ENCODE measurements at places on chromosomes 11 and 22.
A peak's percentile ranks its signal among the peaks of the same experiment; 100 is the strongest.

DNA sequence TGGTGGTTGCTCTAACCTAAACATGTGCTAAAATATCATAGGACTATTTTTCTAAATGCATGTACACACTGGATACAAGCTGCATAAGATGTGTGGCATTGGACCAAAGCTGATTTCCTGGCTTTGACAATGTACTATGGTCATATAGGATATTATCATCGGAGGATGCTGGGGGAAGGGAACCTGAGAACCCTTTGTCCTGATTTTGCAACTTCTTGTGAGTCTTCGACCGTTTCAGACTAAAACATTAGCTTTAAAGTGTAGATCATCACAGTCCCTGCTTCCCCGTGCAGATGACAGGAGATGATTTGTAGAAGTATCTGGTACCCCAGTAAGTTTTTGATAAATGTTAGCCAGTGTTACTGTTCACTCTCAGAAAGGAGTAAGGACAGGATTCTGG, 554.7 kb downstream of the MIAT start:
- no peak for DNase-seq

- no peak for DNase-seq
Observed at GRCh38 chr11:90822996-90823395, 600.1 kb upstream of the CHORDC1 start.

GRCh38 chr11:119361056-119361787, 14.7 kb upstream of the MFRP start:
- DNase-seq: peak; percentile 80

DNA sequence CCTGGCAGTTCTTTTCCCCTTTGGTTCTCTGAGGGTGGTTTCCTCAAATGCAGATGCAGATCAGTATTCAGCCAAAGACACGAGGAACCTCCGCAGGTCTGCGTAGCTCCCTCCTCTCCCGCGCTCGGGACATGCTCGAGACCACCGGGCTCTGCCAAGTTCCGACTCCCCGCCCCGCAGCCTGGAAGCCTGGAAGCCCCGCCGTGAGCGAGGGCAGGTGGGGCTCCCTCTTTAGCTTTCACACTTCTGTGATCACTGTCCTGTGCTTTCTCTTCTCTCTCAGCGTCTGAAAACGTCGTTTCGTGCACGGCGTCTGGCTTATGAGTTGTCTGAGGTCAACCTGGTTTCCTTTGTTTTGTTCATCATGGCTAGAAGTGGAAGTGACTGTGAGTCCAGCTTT, 26.6 kb downstream of the ZBED4 start:
- no peak for DNase-seq

GRCh38 chr11:36388951-36389350, 92.9 kb downstream of the PRR5L start:
- no peak for DNase-seq

DNA sequence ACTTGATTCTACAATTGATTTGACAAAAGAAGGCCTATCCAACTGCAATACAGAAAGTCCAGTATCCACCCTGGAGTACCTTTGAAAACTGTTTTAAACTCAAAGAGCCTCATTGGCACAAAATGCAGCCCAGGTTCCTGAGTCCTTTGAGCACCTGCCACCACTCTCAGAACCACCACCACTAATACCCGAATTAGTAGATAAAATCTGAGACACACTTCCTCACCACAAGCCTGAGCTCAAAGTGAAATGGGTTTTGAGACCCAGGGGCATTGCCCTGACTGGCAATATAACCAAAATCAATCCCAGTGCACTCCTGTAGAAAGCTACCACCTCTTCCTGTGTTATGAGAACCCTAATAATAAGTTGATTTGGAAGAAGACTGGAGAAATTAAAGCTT, 215.7 kb downstream of the CSNK2A3 start:
- DNase-seq: no peak

- DNase-seq: no peak
Observed at GRCh38 chr11:83827520-83827919, 541.4 kb upstream of the CCDC90B start.

- no peak for DNase-seq
Observed at GRCh38 chr11:57653163-57653562, 3.5 kb upstream of the YPEL4 start.

- no peak for DNase-seq
Observed at GRCh38 chr11:11374358-11375148, 21.5 kb upstream of the CSNK2A3 start.

- no peak for DNase-seq
Observed at GRCh38 chr11:33829430-33830141, 55.3 kb upstream of the FBXO3 start.

DNA sequence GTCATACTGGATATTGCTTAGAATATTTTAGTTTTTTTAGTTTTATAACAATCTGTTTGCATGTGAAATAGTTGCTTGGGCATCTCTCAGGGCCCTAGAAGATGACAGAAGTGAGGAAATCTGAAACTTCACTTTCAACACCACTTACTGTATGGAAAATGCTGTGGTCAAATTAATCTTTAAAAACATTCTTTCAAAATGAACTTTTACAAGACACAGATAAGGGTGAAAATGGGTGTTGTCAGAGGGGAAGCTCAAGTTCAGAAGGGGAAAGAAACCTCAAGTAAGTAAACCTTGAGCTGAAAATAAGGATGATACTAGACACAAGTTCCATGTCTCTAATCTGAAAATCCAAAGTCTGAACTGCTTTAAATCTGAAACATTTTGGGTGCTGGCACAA, 1840.1 kb upstream of the RAG2 start:
- DNase-seq: no peak

DNA sequence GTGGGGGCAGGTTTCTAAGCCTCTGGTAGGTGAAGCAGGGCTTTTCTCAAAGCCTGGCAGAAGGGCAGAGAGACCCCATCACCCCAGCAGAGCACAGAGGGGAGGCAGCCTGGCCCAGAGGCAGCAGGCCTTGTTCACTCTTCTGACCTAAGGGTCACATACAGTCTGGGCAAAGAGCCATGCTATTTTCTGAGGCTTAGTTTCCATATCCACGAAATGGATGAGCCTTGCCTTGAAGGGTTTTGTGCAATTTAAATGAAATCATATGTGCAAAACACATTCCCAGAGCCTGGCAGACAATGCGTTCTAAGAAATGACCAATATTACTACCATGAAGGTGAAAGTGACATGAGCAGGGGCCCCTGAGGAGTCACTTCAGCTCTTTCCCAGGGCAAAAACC, 44.5 kb downstream of the HIRA start:
- DNase-seq: no peak

DNA sequence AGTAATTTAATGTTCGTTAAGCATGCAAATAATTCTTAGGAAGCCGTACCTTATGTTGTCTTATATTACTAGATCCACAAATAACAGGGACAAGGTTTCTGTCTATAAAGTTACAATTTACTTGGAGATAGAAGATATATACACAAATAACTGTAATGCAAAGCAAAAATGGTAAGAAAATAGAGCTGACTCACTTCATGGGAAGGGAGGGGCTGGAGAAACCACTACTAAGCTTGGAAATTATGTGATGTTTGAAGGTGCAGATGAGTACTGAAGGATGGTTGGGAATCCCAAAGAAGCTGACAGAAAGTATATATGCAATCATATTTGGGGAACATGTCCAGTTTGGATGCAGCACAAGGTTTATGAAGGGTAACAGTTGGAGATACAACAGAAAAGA, 4.0 kb downstream of the NPAT start:
- no peak for DNase-seq

GRCh38 chr11:92545906-92546471, 321.4 kb downstream of the FAT3 start:
- DNase-seq: no peak

DNA sequence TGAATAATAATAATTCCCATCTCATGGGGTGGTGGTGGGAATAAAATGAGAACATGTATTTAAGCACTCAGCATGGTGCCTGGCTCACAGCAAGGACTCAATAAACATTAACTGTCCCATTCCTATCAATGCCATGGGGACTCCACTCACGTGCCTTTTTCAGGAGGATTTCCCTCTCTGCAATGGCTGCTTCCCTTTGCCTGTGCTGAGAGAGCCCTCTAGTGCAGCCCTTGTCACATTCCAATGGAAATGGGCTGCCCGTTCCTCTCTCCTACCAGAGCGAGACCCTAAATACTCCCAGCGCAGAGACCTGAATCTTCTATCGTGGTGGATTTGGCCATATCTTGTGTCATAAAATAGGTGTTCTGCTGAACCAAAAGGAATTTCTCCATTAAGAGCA, 621.5 kb upstream of the B3GAT1 start:
- no peak for DNase-seq

- no peak for DNase-seq
Observed at GRCh38 chr22:30046716-30047363, 33.4 kb upstream of the HORMAD2 start.

DNA sequence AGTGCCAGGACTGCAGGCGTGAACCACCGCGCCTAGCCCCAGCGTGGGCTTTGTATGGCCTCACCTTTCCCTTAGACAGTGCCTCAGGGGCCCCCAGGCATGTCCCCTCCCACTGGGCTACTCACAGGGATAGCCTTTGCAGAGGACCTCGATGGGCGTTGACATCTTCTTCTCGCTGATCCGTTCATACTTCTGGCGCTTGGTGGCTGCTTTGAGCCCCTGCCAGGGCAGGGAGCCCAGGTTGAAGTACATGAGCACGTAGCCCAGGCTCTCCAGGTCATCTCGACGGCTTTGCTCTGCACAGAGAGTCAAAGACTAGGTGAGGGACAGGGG, 17.5 kb downstream of the CSNK1E start:
- DNase-seq: no peak
